ENCODE measurements at places on chromosomes 2 and 18.

DNA sequence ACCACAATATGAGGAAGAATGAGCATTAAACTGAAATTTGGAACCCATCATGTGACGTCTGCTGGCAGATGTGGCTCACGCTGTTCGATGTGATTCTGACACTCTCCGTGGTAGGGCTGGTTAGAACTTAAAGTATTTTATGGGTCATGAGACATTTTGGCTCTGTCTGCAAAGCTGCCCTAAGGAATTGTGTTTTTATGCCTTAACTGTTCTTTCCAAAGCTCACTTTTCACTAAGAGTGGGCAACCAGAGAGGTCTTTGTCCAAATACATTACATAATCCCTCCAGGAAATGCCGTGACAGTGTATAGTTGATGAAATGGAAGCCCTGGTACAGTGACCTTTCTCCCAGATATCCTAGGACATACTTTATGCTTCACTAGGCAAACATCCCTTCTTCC is 119.1 kb downstream of the AQP4 start:
- DNase-seq: no peak

GRCh38 chr2:32702303-32703064 is 74.6 kb downstream of the TTC27 start:
- DNase-seq: no peak

- DNase-seq: no peak
Measured at GRCh38 chr2:232876978-232877441, 6.9 kb downstream of the SNORC start.

GRCh38 chr18:48179666-48180065 is 229.5 kb downstream of the ZBTB7C start:
- no peak for DNase-seq

DNA sequence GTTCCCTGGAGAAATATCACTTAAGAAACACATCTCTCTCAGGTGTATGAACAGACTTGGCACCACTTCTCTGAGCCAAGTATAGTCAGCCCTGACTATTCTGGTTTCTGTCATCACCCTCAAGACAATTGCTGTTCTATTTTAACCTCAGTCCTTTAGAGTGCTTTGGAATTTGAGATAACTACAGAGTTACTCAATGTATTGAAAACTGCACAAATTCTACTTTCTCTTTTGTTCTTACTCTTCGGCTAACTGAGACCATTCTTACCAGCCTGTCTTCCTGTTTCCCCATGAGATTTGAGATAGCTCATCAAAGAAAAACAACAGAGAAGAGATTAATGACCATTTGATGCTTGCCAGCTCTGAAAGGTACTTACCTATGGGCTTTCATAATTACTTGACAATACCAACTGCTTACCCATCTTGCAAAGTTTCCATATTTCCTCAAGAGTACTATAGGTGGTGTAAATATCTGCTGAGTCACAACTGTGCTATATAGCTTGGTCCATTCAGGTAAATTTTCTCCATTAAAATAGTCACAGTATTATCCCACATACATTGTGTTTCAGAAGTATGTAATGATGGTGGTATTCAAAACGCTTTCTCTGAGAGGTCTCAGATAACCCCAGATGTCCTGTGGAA is 467.5 kb upstream of the CHST9 start:
- DNase-seq: no peak

DNA sequence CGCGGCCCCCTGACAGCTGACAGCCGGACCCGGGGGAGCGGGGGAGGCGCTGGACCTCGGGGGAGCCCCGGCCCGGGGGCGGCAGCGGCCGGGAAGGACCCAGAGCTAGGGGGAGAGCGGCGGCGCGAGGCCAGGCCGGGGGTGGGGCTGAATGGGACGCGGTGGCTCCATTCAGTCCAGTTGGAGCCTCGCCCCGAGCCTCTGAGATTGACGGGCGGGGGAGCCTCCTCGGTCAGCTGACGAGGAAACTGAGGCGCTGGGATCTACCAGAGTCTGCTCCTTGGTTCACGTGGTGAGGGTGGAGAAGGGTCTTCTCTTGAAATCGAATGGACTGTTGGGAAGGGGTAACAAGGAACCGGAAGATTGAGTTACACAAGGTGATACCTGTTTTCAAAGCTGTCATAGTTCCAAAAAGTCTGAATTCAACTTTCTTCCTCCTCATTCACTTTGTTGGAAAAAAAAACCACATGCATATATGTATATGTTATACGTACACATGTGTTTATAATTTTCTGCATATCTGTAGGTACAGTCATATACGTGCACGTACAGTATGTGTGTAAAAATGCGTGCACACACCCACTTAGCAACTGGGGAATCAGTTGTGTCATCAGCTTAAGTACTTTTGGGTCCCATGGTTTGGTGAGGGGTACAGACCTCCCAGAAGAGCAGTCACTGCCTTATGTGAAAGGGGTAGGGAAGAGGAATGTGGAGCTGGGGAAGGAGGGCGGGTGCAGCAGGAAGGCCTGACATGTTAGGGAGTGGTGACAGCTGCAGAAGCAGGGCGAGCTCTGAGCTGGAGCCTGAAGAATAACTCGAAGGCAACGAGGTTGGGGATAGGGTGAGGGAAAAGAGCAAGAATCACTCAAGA is 628 bp downstream of the PPP1R7 start:
- no peak for DNase-seq

GRCh38 chr2:128834207-128834879 is 515.7 kb upstream of the HS6ST1 start:
- no peak for DNase-seq

- no peak for DNase-seq
Measured at GRCh38 chr2:86704459-86704971, 15.6 kb upstream of the RMND5A start.

DNA sequence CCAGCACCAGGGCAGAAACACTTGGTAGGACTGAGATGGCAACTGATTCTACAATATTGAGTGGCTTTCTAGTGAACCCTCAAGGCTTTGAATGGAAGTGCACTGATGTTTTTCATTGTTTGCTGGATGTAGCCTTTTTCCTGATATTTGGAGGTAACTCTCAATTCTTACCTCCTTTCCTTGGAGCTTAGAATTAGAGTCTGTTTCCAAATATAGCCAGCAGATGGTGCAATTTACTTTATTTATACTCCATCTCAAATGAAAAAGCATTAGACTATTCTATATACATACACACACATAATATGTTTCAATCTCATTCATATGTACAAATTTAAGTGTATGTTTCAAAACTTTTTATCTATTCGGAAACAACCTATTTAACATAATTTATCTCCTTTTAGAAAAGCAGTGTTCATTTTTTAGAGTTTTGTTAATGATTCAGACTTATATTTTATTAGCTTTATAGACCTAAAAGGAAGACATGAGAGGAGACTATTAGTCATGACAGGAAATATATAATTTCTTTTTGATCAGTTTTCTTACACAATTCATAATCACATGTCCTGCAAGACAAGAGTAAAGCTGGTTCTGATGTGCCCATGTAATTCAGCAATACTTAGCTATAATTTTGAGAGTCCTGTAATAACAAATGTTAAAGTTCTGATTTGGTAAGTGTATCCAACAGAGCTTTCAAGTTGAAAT is 124.8 kb downstream of the NUP35 start:
- no peak for DNase-seq

GRCh38 chr2:239425631-239426030 is 24.8 kb upstream of the HDAC4 start:
- DNase-seq: no peak

DNA sequence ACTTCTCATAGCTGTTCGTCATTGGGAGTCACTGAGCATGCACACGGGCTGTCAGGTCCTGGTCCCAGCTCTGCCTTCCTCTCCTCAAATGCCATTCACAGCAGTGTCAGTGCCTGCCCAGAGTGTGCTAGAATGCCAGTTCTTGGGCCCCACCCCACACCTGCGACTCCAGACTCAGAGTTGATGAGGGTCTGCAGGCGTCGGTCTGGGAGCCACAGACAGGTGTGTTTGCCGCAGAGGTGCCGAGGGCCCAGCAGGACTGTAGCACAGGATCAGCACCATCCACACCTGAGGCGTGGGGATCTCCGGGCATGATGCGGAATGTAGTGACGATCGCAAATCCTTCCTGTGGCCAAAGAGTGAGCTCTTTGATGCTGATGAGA is 56.5 kb downstream of the AGAP1 start:
- no peak for DNase-seq

- no peak for DNase-seq
Measured at GRCh38 chr2:178761759-178762371, 45.4 kb downstream of the TTN start.

DNA sequence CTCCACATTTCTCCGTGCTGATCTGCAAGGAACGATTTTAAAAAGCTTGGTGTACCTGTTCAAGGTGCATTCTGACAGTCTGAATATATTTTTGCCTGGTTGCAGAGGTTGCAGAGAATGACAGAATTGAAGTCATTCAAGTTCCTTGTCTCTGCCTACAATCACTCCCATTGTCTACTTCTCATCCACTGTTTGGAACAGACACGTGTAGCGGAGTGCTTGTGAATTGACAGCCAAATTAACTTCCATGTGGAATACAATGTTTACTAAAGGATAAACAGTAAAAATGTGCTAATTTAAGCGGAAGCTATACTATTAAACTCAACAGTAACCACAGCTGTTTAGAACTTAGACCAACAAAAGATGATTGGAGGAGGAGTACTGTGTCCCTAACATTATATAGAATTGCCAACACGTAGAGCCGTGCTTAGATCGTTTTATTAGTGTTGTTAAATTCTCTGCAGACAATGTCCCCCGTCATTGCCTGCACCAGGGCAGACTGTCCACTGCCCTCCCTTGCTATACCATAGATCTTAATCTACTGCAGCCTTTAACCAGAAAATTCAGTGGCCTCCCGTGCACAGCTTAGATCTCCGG is 87.3 kb upstream of the ZCCHC2 start:
- no peak for DNase-seq
